GM23248 (cell line): ENCODE measurements at places on chromosomes 5 and 9.
A peak's percentile ranks its signal among the peaks of the same experiment; 100 is the strongest.

DNA sequence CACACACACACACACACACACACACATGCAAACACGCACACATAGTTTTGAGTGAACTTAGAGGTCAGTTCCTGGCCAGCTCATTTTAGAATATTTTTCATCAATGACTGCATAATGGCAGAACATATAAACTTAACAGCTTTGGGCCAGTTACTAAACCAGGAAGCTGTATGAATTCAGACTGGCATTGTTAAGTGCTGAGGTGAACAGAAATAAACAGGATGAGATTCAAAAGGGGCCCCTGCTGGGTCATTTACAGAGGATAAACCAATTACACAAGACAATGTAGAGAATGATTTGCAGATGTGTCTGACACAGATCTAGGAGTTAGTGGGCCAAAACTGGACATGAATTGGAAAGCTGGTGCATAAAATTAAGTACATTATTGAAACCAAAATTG, 44.6 kb downstream of the MARCHF11 start:
- DNase-seq = no peak

GRCh38 chr5:169182797-169183196, 118.1 kb downstream of the SLIT3 start:
- no peak for DNase-seq

GRCh38 chr5:151811593-151812321, 40.0 kb downstream of the G3BP1 start:
- peak; percentile 84 for DNase-seq

DNA sequence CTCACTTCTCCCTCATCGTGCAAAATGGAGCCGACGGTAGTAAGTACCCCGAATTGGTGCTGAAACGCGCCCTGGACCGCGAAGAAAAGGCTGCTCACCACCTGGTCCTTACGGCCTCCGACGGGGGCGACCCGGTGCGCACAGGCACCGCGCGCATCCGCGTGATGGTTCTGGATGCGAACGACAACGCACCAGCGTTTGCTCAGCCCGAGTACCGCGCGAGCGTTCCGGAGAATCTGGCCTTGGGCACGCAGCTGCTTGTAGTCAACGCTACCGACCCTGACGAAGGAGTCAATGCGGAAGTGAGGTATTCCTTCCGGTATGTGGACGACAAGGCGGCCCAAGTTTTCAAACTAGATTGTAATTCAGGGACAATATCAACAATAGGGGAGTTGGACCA, 979 bp downstream of the PCDHGA12 start:
- DNase-seq = peak; percentile 27

GRCh38 chr9:71146511-71146910, 25.1 kb upstream of the TRPM3 start:
- DNase-seq = no peak

GRCh38 chr5:128681096-128681495, 143.1 kb upstream of the FBN2 start:
- no peak for DNase-seq

DNA sequence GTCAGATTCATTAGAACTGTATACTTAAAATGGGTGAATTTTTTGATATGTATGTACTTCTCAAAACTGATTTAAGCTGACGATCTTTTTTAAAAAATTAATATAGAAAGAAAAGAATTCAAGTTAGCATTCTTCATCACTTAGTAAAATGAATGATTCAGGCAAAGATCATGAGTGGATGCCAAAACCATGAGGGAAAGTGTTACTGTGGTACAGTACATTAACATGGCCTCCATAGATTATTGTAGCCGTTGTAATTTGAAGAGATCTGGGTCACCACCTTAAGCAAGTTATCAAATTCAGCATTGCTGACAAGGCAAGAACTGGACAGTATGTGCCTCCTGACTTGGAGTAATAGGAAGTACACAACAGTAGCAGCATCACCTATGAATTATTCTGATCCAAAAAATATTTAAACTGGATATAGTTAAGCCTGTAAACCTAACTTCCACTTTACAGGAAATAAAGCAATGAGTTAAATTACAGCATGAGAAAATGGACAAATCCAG, 29.7 kb downstream of the C9orf85 start:
- peak; percentile 65 for DNase-seq

GRCh38 chr5:78985116-78985724, at the start of gene ARSB:
Gene ARSB (minus strand): TSS chr5:78985310. CDS start chr5:78985248, 62 bp downstream.
- peak; percentile 75 for DNase-seq
